Bone marrow (tissue), 2 donors: ENCODE measurements at places on chromosomes 12 and 14.

GRCh38 chr14:81400852-81401251 lies 728 bp upstream of the STON2 start:
- no peak for DNase-seq

DNA sequence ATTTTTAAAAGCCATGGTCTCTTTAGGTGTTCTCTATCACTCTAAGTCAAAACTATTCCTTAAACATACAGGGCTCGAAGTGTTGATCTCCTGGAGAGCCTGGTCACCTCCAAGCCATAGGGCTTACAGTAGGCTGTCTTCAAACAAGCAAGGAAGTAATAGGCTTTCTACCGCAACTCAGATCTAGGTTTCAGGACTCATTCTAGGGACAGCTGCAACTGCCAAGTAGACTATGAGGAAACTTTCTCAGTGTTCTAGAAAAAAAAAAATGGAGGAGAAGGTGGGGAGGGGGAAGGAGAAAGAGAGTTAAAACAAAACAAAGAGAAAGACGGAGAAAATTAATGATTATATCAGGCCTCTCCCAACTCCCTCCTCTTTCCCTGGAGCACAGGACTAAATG lies 106.9 kb upstream of the ETV6 start:
- no peak for DNase-seq

DNA sequence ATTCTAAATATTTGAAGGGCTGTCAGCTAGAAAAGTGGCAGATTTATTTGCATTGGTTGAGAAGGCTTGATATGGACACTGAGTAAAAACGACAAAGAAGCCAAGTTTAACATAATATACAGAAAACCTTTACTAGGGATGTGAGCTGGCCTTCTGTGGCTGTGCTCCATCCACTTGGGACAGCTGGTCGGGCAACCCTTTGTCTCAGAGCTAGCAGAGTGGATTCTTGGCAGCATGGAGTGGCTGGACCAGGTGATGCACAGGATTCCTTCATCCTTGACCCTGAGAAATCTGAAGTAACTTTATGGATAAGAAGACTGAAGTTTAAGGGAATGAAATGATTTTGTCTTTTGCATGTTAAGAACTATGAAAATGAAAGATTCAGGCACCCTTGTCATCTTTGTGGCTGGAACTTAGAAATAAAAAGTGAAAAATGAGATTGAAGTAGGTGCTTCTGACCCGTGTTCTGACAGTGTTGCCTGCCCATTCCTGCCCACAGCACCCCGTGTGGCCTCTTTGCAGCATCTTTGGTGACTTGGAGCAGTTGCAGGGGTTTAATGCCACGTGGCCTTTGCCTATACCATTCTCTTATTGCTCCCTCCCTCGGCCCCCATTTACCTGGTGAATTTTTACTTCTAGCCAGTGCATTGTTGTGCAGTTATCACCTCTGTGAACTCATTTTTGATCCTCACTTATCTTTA lies 32.6 kb downstream of the PELI2 start:
- DNase-seq = no peak

GRCh38 chr12:131797588-131797934 lies 30.6 kb upstream of the MMP17 start:
- DNase-seq = no peak

- DNase-seq = peak; percentile 49
These were observed 98.4 kb downstream of the LGMN start for GRCh38 chr14:92649934-92650545.

- DNase-seq = no peak
These were observed 13.3 kb upstream of the TCP11L2 start for GRCh38 chr12:106289196-106289681.

DNA sequence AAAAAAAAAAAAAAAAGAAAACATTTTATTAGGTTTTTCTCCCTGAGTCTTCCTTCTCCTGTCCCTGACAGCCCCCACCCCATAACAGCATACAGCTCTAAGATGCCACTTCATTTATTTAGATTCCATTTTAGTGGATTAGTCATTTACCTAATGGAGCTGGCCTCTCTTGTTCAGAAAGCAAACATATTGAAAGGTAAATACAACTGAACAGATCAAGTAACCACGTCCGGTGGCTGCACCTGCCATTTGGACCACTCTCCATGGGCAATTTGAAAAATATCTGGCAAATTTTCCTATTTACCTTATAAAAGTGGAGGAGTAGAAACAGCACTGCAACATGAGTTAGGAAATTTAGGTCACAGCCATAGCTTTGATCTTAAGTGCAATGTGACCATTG lies 254.6 kb downstream of the C12orf42 start:
- DNase-seq = no peak

- no peak for DNase-seq
These were observed 64.0 kb downstream of the PTPN11 start for GRCh38 chr12:112482733-112483132.

- no peak for DNase-seq
These were observed 60.5 kb downstream of the FBXW8 start for GRCh38 chr12:116971222-116971621.

DNA sequence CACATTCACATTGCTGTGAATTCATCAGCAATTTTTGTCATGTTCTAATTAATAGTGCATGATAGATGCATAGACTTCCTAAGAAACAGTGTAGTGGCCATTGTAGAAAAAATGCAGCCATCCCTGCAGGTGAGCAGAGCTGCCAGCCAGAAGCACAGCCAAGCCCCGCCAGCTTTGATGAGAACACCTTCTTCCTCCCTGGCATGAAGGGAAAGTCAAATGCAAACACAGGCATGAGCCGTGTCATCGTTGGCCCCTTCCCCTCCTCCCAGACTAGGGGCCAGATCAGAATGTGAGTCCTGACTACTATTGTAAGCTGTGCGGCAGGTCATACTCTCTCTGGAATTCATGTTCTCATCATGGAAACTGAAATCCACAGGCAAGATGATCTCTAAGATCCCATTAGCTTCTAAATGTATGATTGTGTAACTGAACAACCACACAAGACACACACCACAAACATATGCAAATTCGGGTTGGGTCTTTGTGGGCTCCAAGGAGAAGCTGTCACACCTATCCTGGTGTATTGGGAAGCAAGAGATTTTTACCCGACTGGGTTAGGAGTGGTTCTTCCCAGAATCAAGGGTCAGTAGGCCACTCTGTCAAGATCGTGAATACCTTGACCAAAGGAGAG lies 2.8 kb upstream of the AQP2 start:
- DNase-seq = no peak

DNA sequence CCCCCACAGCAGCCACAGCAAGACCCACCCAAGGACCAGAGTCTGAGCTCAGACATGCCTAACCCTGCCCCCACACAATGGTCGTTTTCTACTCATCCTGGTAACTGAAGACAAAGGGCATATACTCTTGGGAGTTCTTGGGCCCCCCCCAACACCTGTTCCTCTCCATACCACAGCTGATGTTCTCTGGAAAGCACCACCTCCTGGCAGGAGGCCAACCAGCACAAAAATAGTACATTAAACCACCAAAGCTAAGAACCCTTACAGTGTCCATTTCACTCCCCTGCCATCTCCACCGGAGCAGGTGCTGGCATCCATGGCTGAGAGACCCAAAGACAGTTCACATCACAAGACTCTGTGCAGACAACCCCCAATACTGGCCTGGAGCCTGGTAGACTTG lies 80.6 kb upstream of the DAAM1 start:
- DNase-seq = no peak

DNA sequence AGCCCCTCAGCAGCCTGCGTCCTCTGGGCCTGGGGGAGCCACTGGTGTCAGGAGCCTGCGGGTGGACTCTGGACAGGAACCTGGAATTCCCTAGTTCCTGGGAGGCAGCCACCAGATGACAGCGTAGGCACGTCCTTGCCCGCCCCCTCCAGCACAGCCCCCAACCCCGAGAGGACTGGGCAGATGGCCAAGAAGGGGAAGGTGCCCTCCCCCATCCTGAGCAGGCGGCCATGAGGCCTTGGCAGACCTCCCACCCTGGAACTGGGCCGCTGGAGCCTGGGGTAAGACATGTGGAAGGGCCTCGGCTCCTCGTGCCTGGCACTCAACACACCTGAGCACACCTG lies 60.4 kb upstream of the FBRSL1 start:
- DNase-seq = no peak

- DNase-seq = no peak
These were observed 664.6 kb upstream of the FOXG1 start for GRCh38 chr14:28102001-28102400.

DNA sequence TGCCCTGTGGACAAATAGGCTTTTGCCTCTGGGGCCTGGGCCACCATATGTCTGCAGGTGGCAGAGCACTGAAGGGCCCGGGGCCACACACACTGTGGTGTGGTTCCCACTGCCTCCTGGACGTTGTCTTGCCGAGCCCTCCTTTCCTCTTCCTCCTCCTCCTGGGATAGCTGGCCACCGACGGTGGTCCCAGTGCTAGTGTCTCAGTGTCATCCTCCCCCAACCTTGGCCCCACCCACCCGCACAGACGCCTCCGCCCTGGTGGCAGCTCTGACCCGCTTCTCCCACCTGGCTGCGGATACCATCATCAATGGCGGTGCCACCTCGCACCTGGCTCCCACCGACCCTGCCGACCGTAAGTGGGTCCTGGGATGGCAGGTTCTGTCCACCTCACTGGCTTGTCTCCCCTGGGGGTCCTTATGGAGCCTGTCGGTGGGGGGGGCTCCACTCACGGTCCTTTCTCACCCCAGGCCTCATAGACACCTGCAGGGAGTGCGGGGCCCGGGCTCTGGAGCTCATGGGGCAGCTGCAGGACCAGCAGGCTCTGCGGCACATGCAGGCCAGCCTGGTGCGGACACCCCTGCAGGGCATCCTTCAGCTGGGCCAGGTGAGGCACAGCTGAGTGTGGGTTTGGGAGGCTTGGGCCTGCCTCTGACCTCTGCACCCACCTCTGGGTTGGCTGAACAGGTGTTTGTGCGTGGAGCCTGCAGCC lies 23.5 kb downstream of the HIP1R start:
- DNase-seq = no peak
